ENCODE measurements at places on chromosomes 7 and 10.
A peak's percentile ranks its signal among the peaks of the same experiment; 100 is the strongest.

DNA sequence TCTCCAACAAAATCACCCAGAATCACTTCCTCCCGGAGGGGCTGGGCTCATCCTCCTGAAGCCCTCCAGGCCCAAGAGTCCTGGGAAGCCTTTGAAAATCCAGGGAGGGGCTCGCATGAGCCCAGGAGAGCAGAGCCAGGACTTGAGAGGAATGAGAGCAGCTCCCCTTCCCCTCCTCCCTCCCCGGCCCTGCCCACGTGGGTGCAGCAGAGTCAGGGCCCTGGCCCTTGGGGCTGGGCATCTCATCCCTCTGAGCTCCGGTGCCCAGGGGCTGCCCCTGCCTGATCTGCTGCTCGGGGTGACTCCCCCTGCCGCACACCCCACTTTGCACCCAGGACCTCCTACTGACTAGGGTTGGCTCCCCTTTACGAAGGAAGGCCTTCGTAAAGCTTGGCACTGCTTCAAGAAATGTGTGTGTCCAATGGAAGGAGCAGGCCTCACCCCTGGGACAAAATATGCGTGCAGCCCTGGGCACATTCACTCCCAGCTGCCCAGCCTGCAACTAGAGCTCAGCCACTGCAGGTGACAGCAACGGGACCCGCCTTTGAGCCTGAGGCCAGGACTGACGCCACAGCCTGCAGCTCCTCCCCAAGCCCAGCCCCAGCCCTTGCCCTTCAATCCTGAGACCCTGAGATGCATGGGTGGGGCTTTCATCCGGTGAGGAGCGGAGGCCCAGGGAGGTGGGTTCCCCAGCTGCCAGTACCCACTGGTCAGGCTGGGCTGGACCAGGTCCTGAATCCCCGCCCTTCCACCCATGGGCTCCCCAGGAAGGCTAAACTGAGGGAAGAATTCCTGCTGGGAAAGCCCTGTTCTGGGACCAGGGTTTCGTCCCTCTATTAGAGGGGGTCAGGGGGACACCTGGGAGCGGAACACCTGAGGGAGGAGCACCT, 21.8 kb downstream of the PWWP2B start:
- DNase-seq, result no peak

GRCh38 chr7:87784424-87784823, 91.7 kb downstream of the SLC25A40 start:
- DNase-seq, result no peak

DNA sequence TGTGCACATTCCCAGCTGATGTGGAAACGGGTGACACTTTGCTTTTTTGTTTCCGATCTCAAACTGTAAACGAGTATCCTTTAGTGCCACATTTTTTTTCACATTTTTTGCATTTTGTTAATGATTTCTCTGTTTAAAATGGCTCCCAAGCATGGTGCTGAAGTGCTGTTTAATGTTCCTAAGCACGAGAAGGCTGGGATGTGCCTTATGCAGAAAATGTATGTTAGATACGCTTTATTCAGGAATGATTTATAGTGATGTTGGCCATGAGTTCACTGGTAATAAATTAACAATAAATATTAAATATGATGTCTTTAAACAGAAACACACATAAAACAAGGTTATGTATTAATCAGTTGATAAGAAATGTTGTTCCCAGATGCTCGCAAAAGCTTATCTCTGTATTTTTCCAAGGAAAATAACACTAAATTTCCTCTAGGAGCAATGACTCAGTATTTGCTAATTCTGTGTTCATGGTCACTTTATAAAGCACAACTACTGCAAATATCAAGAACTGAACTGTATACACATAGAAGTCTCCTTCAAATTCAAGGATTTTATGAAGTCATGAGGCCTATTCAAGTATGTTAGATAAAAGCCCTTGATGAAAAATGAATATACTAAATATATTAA, 305.9 kb upstream of the SMIM30 start:
- DNase-seq, result no peak

DNA sequence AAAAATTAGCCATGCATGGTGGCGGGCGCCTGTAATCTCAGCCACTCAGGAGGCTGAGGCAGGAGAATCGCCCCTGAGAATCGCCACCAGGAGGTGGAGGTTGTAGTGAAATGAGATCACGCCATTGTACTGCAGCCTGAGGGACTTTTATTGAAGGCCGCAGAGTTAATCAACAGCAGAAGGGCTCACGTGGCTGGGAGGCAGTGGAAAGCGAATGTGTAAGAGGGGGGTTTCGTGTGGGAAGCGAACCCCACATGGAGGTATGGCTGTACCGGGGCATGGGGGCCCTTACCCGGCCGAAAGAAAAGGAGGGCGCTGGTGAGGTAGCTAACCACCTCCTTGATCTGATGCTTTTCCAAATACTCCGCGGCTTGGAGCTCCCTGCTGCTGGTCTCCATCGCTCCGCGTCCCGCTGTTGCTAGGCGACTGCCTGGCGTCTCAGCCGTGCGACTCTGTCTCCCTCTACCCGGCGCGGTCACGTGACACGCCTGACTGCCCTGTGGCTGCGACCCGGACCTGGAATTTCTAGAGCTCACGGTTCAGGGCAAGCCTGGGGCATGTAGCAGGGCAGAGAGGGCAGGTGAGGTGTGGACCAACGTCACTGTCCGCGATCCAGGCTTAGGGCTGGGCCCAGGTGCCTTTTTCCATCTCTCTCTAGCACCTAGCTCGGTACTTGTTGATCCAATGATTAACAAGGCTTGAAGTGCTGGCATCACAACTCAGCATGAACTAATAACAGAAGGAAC, at the start of gene EFCAB10:
Gene EFCAB10 (minus strand): TSS at position 428 of the 746 bp plus-strand sequence. CDS start 30 bp downstream, at position 398.
- DNase-seq, result peak; percentile 71

DNA sequence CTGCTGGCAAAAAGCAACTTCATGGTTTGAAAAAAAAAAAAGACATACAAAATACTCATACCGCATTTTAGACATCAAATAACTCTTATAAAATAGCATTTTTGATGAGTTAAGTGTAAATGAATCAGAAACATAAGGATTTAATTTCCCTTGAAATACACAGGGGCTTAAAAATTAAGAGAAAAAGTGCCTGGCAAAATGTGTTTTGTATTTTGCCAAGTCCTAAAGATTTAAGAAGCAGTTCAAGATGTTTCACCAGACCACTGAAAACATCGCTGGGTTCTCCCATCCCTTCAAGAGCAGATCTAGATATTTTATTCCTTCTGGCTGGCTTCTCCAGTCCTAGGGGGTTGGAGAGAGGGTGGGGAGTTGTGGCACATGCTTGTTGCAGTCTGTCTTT, 396.4 kb downstream of the INHBA start:
- DNase-seq, result no peak

DNA sequence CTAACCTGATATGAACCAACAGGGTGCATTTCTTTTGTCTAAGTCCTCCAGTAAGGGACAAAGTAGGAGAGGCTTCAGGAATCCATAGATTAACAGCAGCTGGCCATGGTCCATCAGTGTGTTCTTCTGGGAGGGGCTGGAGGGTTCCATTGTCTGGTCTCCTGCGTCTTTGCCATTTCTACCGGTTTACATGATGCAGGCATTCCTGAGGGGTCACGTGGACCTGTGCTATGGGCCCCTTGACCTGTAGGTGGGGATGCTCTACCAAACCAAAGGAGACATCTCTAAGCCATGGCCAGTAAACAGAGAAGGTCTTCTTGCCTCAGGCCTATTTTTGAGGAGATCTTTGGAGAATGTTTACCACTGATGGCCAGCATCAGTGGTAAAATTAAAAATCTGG, 28.7 kb upstream of the HABP2 start:
- no peak for DNase-seq

DNA sequence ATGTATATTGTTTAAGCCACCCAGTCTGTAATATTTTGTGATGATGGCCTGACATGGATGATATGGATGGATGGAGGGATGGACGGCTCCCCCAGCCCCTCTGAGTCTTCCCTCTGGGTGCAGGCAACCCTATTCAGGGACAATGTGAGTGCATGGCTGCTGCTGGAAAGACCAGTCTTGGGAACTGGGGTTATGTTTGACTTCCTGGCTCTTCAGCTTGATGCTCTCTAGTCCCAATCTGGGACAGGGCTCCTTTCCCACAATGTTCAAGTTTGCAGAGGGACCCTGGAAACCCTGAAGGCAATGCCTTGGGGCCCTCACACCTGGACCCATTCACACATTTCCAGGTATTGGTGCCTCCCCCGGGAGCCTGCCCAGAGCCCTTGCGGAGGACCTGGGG, 52.3 kb upstream of the RET start:
- no peak for DNase-seq

DNA sequence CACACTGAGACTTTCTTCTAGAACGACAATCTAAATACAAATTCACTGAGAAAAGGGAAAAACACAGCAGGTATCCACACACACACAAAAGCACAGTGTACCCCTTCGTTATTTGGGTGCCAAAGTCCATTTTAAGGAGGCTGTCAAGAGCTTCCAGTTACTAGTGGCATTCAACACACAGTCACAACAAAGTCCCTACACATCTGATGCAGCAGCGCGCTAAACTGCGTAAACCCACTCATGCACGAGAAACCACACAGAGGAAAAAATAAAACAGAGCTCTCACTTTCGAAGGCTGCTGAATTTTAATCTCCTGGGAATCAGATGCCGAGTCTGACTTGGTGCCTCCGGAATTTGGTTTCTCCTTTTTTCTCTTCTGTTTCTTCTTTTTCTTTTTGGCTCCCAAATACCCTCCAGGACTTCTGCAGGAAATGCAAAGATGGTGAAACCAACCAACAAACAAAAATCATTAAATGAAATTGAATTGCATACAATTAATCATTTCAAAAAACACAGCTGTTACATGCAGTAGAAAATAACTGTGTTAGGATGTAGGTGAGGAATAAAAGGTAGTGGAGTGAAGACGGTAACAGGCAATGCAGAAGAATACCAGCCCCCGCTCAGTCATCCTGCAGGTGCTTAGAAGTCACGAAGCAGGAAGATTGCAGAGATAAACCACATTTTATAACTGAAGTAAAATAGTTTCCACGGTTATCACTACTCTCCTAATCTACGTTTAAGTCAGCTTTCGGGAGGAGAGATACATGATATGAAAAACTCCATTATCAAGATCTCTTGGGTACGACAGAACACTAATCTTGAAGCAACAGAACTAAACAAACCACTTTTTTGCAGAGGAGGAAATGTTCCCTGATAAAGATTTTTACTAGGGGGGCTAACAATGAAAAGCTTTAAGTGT, 27.1 kb downstream of the NMT2 start:
- DNase-seq, result no peak

DNA sequence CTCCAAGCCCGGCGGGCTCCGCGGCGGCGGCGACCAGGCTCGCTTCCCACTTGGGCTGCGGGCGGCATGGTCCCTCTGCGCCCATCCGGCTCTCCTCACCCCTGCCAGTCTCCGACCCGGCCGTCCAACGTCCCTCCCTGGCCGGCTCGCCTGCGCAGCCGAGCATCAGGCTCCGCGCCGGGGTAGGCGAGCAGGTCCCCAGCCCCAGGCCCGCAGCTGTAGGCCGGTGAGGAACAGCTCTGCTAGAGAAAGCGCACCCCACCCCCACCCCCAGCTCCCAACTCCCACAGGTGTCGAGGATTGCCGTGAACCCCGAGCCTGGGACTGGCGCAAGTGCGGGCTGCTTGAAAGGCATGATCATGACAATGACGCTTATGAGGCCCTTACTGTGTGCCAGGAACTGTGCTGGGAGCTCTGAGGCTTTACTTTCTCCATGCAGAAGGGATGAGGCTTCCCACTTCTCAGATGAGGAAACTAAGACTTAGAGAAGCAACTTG, 20.8 kb upstream of the PAX2 start:
- no peak for DNase-seq

DNA sequence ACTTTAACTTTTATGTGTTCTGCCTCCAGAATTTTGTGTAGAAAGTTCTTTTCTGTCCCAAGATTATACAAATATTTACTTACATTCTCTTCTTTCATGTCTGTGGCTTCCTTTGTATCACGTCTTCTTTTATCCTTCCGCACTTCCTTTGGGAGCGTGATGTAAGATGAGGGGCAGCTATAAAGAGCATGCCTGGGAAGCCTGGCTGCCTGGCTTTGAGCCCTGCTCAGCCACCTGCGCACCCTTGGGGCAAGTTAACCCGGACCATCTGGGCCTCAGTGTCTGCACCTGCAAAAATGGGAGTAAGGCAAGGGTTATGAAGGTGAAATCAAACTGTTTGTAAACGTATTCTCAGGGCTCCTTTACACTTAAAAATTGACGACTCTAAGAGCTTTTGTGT, 25.2 kb downstream of the PALD1 start:
- no peak for DNase-seq

- no peak for DNase-seq
Observed at GRCh38 chr10:51000976-51001375, 73.3 kb upstream of the PRKG1 start.

DNA sequence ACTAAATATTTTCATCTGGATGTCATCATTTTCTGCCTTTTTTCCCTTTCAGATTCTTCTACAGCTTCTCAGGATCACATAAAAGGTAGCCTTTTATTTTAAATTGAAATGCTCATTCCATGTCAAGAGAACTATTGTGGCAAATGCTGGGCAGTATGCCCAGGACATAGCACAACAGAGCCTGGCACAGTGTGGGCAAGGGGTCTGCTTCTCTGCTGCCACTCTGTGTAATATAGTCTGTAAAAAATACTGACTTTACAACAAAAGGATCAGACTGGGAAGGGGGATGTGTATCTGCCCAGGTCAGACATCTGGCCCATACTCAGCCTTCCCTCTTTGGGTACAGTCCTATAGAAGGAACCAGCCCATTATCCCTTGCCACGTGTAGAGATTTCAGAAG, 62.7 kb downstream of the CUZD1 start:
- DNase-seq, result no peak

GRCh38 chr7:36372156-36372555, 17.5 kb upstream of the ANLN start:
- DNase-seq, result no peak

GRCh38 chr7:508461-509170, 11.0 kb downstream of the PDGFA start:
- no peak for DNase-seq

- DNase-seq, result no peak
Observed at GRCh38 chr10:67790534-67791408, 47.2 kb downstream of the DNAJC12 start.

- DNase-seq, result no peak
Observed at GRCh38 chr10:36494371-36494770, 631.0 kb upstream of the ANKRD30A start.

Measured in hepatic stellate cell (primary cell).